Muscle of arm (tissue), 14 donors: ENCODE measurements at places on chromosomes 6 and 20. TPM values are rescaled to one million over a fixed set of nuclear protein-coding genes. Genes with fewer than 3 reads are reported as not detected.

The PLEKHG1 gene
- polyA plus RNA-seq = 22.7 TPM

The SNAI1 gene
- polyA plus RNA-seq = 11.0 TPM

GRCh38 chr20:41142919-41143318, 5.6 kb downstream of the PLCG1 start:
- DNase-seq = no peak

GRCh38 chr20:37313546-37314091, 24.2 kb downstream of the MANBAL start:
- no peak for DNase-seq

DNA sequence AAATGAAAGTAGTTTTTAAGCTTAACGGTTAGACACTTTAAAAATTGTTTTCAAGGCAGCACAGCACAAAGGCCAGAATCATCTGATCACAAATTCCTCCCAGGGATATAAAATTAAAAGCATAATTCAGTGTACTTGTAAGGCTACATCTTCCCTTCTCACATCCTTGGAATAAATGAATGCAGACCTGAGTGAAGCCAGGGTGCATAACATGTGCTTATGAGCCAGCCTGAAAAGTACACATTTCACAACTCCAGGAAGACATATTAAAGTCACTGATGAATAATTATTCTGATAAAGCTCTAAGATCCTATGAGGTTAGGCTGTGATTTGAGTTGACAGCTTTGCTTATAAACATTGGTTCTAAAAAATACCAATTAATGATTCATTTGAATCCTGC, 163.6 kb downstream of the BTBD9 start:
- no peak for DNase-seq

The FOXF2 gene
- 1.4 TPM for polyA plus RNA-seq

- DNase-seq = peak; percentile 33
Observed at GRCh38 chr6:57294862-57295445, 22.5 kb upstream of the PRIM2 start.

- no peak for DNase-seq
Observed at GRCh38 chr6:18527836-18528743, 140.9 kb downstream of the RNF144B start.

The CD24 gene
- polyA plus RNA-seq = 87.0 TPM

The ADGRG6 gene
- 14.4 TPM for polyA plus RNA-seq

- no peak for DNase-seq
Observed at GRCh38 chr20:14950633-14951032, 613.2 kb upstream of the FLRT3 start.

- peak; percentile 64 for DNase-seq
Observed at GRCh38 chr20:38298768-38299288, 5.1 kb upstream of the BPI start.

- DNase-seq = no peak
Observed at GRCh38 chr6:148379481-148379880, 36.8 kb downstream of the SASH1 start.

GRCh38 chr20:32535953-32536823, 48.9 kb downstream of the NOL4L start:
- no peak for DNase-seq

DNA sequence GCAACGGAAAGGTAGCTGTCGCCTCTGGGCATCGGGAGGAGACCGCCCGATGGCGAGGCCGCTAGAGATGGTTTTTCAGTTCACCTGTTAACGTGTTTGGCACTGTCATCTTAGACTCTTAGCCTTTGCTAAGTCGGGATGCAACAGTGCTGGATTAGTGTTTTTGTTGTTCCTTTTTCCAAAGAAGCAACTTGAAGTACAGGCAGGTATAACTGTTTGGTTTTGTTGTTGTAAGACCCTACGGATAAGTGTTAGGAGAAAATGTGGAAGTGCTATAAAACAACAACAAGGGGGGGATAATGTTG, 723 bp downstream of the MANEA start:
- DNase-seq = no peak

DNA sequence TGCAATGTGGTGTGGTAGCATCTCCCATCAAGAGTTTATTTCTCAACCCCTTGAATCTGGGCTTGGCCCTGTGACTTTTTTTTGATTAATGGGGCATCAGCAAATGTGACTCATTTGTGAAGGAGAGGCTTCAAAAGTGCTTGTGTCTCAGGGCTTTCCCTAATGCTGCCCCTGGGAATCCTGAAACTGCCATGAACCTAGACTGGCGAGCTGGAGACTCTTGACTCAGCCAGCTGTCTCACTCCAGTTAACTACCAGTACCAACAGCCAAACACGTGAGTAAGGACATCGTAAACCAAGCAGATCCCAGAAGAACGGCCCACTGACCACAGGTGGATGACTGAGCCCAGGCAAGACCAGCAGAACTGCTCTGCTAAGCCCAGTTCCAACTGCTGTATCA, 72.8 kb upstream of the ADTRP start:
- DNase-seq = no peak

DNA sequence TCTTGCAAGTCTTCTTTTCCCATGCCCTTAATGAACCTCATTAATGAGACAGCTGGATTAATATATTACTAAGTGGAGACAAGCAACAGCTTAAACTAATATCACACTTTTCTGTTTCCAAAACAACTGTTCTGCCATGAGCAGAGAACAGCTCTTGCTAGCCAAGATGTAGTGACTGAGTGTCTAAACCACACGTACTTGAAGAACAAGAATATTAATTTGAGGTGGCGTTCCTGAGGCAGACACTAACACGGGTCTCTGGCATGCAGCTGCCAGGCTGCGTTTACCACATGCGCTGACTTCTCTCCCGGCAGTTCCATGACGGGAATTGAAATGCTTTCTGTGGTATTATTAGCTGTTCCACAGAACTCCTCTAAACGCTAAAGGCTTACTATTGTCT, 80.6 kb downstream of the FNDC1 start:
- no peak for DNase-seq

GRCh38 chr6:4314201-4314707, 178.9 kb upstream of the ECI2 start:
- no peak for DNase-seq

The KCNK5 gene
- polyA plus RNA-seq = not detected
